RKO (cell line): ENCODE measurements at places on chromosomes 1 and 21.

GRCh38 chr21:33866826-33867225 is 48.8 kb downstream of the ATP5PO start:
- peak; percentile 19 for DNase-seq

- DNase-seq: no peak
Observed at GRCh38 chr1:14318830-14319229, 279.7 kb upstream of the KAZN start.

DNA sequence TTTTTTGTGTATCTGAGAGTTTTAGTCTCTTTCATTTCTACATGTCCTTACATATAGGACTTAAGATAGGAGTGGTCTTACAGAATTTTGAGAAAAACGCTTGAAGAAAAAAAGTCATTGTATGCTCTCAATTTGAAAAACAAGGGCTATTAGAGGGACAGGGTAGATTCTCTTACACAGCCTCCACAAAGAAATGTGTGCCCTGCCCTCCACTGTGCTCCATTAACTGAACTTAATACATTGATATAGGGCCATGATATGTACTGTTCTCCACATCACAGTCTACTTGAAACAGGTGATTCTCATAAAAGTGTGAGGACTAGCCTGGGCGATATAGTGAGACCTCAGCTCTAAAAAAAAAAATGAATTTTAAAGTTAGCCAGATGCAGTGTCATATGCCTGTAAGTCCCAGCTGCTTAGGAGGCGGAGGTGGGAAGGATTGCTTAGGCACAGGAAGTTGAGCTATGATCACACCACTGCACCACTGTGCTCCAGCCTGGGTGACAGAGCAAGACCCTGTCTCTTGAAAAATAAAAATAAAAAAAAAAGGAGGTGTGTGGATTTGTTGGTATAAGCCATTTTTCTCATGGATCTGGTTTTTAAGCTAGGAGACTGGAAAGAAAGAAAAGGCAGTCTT is 77.0 kb downstream of the HMCN1 start:
- no peak for DNase-seq

DNA sequence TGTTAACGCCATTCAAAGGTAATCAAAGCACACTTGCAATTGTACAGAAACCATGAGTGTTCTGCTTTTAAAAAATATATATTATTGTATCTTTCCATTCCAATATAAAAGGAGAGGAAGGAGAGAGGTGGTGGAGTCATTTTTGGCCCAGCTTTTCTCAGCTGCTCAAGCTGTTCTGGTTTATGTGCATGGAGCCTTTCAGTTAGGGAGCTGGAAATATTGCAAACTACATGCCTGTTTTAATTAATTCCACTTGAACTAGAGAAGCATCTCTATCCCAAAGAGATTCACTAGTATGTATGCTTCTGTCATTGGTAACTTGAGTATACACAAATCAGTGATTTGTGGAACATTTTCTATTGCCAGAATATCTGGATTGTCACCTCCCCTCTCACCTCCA is 28.5 kb upstream of the C1orf105 start:
- no peak for DNase-seq

DNA sequence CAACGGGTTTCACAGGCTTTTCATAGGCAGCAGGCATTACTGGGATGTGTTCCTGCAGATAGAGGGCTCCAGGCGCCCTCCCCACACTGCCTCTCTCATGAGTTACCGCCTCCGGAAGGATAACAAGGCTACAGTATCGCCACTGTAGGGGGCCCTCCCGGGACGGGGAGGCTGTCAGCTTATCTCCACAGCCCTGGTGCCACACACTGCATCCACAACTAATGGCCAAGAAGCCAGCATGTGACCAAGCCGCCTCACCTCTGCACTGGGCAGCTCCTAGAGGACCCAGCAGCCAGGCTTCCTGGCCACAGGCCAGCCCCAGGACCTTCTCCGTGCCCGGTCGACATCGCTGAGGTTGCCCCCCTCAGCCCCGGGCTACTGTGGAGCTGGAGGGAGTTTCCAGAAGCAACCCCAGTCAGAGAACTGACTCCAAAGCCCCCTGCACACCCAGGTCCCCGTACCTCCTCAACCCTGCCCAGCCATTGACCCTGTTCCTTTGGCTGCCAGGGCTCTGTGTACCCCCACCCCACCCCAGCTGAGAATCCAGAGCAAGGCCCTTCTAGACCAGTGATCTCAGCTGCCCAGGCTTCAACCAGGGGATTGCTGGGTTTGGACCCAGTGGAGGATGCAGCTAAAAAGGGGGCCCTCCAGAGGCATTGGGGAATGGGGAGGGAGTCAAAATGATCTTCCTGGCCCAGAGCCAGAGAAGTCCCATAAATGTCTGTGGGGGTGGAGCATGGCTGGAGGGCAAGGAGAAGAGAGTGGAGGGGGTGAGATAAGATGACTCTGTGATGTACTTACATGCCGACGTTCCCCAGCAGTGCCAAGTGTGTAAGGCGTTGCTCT is 45.0 kb downstream of the NEK2 start:
- DNase-seq: no peak

DNA sequence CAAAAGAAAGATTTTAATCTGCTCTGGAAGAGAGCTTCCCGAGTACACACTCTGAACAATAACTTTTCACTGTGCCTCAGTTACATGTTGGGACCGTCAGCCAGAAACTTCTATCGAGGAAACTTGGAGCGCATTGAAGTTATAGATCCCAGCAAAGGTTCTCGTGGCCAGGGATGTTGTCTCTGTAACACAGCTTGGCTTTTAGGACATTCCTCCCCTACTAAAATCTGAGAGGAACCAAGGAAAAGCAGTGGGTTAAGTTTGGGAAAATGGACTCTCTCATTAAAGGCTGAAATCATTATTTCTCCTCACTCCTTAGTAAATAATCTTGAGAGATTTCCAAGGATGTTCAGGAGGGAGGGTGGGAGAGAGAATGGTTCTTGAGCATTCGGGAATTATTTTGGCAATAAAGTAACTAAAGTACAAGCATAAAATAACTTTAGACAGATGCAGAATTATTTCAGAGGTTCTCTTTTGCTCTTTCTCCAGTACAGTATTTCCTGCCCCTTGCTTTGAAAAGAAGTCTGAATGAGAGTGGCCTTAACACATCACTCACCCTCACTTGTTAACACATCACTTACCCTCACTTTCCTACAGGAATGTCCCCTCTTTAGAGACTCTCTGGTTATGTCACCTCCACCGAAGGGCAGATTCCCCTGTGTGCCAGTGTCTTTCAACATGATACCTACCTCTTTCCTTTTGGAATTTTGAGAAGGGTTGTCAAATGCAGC is 1.8 kb upstream of the NFIA start:
- DNase-seq: peak; percentile 44

DNA sequence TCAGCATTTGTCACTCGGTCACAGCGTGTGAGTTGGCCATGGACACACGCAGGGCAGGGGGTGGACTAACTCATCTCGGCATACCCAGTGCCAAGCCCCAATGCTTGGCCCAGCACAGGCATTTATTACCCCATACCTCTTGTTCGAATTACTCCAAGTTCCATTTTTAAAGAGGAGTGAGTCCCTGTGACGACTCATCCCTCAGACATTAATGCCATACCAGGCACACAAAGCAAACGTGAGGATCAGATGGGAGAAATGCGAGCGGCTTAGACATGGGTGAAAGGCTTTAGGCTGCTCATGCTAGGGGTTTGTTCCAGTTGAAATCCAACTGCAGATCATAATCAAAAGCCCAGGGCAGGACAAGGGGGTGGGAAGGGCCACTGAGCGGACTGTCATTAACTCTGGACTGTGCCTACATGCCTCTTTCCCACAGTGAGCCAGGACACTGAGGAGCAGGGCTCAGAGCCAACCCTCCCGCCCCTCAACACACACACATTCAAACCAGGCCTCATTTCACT is 118.5 kb upstream of the NGF start:
- DNase-seq: no peak

DNA sequence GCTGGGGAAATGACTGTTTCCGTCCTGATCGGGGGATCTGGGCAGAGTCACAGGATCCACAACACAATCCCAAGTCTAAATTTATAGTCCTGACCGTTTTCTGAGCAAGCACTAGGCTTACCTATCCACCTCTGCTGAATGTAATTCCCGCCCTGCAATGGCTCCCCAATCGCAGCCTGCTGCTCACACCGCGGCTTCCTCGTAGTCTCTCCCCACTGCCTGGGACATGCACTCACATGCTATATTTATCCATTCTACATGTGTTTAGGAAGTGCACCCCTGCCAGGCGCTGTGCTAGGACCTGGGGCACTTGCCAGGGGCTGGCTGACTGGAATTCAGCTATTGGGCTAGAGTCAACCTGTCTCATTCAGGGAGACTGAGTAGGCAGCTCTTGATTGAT is 246.6 kb upstream of the CSF3R start:
- no peak for DNase-seq

DNA sequence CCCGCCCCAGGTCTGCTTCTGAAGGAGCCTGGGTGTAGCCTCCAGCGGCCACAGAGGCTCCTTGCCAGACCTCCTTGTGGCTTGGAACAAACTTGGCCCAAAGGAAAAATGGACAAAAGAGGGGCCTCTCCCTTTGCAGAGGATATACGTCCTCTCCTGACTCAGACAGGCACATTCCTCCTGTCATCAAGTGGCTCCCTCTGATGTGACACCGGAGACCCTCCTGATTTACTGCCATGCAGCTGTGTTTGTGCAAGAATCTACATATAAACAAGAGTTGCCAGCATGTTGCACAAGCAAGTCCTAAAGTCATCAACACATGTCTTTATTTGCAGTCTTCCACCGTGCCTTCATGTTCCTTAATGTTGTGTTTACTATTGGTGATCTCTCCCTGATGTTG is 54.1 kb upstream of the F3 start:
- DNase-seq: no peak

DNA sequence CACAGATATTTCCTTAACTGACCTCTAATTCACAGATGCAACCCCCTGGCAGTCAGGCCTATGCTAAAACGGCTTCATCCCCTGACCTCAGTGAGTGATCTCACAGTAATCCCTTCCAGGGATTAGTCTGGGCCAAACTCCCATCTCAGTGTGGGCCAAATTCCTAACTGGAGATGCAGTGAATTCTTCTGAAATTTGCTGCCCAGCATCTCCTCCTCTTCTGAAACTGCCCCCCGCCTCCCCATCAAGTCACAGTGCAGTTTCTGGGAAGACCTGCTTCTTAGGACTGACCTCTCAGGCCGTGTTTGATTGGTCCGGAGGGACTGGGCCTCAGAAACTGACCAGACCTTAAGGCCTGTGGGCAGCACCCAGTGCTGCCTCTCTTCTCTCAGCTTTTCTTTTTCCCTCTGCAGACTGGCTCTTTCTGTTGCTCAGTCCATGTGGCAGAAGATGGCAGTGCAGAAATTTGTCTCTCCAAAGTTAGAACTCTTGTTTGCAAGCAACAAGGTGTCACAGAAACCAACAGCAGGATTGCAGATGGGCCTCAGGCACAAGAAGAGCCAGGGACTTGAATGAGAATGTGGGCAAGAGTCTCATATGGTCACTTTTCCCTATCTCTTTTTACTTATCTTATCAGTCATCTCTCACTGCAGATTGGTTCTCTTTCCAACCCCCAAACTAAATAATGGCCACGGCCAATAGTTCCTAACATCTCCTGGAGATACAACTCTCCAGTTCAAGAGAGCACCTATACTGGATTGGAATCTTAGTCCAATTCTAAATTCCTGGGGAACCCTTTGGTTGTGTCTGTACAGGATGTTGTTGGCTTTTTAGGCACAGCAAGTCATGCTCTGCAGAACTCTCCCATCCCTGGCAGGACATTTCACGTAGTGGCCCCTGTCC is 95.5 kb upstream of the RALGPS2 start:
- no peak for DNase-seq

DNA sequence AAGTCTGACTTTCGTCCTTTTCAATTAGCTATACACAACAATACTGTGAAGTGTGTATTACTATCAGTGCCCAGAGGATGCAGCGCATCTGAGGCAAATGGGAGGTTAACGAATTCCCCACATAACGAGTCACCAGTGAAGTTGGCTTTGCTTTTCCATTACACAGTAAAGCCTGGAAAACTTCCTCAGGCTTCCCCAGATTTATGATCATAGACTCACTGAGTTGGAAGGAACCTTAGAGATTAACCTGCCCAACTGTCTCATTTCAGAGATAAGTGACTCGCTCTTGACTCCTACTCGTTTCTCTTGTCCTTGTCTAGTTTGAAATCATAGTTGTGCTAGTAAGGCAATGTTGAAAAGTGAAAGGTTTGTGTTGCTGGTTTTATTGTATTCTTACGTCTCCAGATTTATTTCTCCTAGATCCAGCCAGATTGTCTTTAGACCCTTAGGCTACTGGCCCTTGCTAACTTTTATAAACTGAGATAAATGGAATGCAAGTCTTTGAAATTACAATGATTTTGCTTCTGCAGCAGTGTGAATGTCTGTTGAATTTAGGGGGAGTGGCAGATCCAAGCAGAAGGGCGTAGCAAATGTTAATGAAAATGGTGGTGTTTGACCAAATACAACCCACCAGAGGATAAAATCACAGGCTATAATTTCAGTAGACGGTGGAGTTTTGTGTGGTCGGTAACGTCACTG is 17.3 kb downstream of the S1PR1 start:
- DNase-seq: peak; percentile 56

- DNase-seq: no peak
Observed at GRCh38 chr1:235702412-235702811, 52.8 kb upstream of the GNG4 start.

GRCh38 chr1:14516974-14517840 is 81.3 kb upstream of the KAZN start:
- no peak for DNase-seq

DNA sequence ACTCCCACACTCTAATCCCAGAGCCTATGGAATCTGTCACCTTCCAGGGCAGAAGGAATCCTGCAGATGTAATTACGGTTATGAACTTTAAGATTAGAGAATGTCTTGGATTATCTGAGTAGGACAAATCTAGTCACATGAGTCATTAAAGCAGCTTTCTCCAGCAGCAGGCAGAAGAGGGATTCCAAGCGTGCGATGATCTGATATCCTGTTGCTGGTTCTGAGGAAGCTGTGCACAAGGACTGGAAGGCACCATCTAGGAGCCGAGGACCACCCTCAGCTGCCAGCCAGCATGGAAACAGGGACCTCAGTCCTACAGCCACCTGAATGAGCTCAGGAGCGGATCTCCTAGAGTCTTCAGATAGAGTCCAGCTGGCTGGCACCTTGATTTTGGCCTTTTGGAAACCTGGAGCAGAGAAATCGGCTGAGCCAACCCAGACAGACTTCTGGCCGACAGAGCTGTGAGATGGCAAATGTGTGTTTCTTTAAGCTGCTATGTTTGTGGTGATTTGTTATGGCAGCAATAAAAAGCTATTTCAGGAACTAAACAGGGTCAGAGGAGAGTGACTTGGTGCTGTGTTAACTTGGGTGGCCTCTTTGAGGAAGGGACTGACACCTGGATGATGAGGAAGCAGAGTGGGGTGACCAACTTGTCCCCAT is 34.5 kb downstream of the LRRN2 start:
- no peak for DNase-seq

DNA sequence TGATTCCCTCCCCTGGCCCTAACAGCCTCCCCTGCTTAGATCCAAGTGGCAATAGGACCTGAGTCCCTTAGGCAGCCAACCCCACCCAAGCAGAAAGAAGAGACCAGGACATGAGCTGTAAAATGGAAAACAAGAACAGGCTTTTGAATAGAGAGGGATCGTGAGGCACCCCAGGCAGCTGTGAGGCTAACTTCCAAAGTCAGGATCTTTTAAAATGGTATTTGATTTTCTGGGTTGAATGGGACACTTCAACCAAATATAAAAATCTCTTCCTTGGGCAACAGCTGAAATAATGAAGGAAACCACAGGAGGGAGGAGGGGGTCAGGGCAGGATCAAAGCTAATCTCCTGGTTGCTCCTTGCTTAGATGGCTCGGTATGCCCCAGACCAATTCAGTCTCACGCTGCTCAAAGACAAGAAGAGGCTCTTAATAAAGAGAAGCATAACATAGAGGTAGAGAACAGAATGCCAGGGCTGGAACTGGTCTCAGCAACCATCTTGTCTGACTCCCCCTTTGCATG is 28.6 kb upstream of the AVPR1B start:
- no peak for DNase-seq

- DNase-seq: no peak
Observed at GRCh38 chr21:32817208-32817607, 45.7 kb upstream of the PAXBP1 start.
